ENCODE measurements at places on chromosomes 1 and 21.

GRCh38 chr1:933603-933940 lies 9.8 kb downstream of the SAMD11 start:
- DNase-seq, result no peak

DNA sequence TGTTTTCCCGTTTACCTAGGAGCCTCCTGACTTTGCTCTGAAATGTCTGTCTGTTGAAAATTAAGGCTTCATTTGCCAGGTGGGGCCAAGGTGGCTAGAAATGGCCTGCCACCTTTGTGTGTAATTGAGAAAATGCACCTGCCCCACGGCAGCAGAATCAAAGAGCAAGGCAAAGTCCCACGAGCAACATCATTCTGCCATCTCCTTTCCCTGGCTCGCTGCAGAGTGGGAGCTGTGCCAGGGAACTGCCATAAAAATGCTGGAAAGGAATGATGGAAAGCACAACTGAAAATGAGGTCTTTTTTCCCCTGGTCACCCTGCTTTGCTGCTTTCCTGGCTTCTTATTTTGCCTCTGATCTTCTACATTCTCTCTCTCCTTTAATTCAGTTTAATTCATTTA lies 5.5 kb upstream of the OLFML2B start:
- DNase-seq, result no peak

GRCh38 chr1:47675721-47676120 lies 237.9 kb downstream of the FOXD2 start:
- no peak for DNase-seq

- no peak for DNase-seq
Measured at GRCh38 chr1:90480271-90480835, 236.7 kb downstream of the BARHL2 start.

- DNase-seq, result no peak
Measured at GRCh38 chr1:201513498-201514243, 6.7 kb upstream of the CSRP1 start.

DNA sequence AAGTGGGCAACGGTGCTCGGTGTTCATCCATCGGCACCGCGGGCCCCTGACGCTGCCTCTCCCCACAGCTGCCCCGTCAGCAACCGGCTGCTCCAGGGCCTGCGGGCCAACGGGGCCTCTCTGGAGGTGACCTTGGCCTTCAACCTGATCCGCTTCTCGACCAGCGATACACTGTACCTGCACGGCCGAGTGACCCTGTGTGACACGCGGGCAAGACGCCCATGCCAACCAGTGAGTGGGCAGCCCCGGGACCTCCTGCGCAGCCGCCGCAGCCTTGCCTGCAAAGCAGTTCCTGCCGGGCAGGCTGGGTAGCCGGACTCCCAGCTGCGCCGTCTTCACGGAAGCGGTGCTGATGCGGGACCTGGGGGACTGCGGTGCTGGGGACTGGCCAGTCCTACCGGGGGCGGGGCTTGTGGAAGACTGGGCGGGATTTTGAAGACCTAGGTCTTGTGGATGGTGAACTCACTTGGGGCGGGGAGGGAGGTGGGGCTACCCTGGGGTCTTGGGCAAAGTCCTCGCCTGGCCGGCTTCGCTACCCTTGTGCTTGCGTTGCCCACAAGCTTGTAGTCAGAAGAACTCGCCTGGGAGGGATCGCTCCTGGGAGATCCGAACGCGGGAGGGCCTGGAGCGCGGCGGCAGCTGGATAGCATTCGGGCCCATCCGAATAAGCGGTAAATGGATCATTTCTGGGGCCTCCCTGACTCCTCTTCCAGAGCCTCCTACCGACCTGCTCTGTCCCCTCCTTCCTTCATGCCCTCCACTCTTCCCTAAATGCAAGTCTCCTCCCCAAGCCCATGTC lies 8.8 kb upstream of the CEP85 start:
- peak; percentile 38 for DNase-seq

DNA sequence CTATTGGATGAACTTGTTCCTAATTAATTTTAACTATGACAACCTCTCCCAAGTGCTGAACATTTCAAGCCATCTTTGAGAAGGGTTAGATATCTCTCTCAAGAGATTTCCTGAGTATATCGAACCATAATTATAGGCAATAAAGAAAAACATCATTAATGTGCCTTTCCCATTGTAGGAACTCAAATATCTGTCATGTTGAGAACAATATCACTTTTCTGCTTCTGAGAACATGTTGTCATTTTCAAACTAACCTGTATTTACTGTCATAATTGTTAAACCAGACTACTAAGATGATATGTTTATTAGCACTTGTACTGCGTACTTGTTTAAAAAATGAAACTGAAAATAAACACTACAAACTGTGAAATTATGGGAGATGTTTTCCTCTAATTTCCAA lies 4.3 kb downstream of the EPS15 start:
- DNase-seq, result no peak

DNA sequence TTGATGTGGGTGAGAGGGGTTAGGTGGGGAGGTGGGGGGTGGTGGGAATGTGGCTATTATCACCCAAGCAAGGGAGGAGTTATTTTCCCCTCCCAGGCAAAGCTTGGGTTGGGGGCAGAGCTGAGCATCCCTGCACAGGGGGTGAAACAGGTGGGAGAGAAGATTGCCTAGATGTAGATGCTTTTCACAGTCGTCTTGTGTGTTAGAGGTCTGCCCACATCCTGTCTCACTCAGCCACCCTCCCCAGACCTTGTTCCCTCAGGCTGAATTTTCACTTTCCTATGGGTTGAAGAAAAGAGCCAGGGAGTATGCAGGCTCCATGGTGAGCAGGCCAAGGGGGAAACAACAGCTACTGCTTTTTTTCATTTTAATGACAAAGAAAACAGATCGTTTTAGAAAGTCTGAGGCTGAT lies 223.5 kb downstream of the KIF26B start:
- DNase-seq, result no peak

GRCh38 chr1:179187735-179188471 lies 41.6 kb downstream of the ABL2 start:
- no peak for DNase-seq

GRCh38 chr21:21007606-21008005 lies 9.4 kb downstream of the NCAM2 start:
- DNase-seq, result peak; percentile 19

- no peak for DNase-seq
Measured at GRCh38 chr1:58576727-58577653, at the start of gene TACSTD2. TACSTD2 (minus strand) TSS chr1:58577252; CDS start chr1:58577156, 96 bp downstream.

GRCh38 chr1:85360730-85361493 lies 84.5 kb upstream of the BCL10 start:
- peak; percentile 42 for DNase-seq

- no peak for DNase-seq
Measured at GRCh38 chr1:160711602-160712311, at the start of gene CD48. CD48 (minus strand) TSS chr1:160711822; CDS start chr1:160711763, 59 bp downstream.

GRCh38 chr1:198520524-198521254 lies 19.8 kb downstream of the ATP6V1G3 start:
- DNase-seq, result no peak
